Activated CD4-positive, CD25-positive, alpha-beta regulatory T cell treated with anti-CD3 and anti-CD28 coated beads, Interleukin-2, amount 50 U/mL, for 16 hours (primary cell): ENCODE measurements at places on chromosomes 13 and 19.
A peak's percentile ranks its signal among the peaks of the same experiment; 100 is the strongest.

GRCh38 chr19:49896863-49897621, at the start of gene IL4I1:
Gene IL4I1, minus strand, starts transcription at chr19:49896887. Its CDS starts 727 bp downstream, at chr19:49896160.
- DNase-seq = peak; percentile 38

DNA sequence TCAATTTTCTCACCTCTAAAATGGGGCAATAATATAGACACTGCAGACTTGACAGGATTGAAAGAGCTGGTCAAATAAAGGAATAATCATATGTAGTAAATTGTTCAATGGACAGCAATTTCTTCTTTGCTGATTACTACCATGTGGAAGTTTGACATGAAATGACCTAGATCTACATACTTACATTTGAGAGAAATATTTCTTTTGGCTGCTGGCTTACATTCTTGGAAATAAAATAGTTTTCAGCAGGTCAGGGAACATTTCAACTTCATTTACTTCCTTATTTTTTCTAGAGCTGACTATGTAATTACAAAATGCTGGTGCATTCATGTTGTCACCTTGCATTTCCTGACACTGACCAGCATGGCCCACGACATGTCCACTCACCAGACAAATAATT, 294.6 kb upstream of the MIR17HG start:
- DNase-seq = no peak

DNA sequence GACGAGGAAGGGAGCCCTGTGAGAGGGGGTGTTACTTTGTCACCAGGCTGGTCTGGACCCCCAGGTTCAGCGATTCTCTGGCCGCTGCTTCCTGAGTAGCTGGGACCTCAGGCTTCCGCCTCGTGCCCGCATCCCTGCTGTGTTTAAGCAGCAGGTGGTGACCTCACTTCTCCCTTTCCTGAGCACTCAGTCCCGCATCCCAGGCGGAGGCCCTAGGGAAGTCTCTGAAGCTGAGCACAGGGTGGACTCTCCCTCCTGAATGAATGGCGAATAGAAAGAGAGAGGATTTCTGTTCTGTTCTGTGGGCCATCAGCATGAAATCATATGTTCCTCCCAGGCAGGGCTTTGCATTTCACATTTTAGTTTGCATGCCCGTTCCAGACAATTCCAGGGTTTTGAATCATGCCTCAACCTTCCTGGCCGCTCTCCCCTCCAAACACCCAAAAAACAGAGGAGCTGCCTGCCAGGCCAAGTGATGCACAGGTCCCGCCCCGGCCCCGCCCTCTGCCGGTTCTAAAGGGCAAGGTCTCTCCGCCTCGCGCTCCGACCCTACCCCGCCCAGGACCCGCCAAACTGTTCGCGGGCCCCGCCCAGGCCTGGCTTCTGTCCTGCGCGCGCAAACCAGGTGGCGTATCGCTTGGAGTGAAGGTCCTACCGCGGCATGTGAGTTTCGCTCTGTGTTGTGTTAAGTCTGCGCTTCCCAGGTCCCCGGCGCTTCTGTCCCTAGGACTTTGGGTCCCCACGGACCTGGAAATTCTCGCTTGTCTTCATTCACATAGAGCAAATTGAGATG, 35.1 kb upstream of the ZNF808 start:
- DNase-seq = no peak

DNA sequence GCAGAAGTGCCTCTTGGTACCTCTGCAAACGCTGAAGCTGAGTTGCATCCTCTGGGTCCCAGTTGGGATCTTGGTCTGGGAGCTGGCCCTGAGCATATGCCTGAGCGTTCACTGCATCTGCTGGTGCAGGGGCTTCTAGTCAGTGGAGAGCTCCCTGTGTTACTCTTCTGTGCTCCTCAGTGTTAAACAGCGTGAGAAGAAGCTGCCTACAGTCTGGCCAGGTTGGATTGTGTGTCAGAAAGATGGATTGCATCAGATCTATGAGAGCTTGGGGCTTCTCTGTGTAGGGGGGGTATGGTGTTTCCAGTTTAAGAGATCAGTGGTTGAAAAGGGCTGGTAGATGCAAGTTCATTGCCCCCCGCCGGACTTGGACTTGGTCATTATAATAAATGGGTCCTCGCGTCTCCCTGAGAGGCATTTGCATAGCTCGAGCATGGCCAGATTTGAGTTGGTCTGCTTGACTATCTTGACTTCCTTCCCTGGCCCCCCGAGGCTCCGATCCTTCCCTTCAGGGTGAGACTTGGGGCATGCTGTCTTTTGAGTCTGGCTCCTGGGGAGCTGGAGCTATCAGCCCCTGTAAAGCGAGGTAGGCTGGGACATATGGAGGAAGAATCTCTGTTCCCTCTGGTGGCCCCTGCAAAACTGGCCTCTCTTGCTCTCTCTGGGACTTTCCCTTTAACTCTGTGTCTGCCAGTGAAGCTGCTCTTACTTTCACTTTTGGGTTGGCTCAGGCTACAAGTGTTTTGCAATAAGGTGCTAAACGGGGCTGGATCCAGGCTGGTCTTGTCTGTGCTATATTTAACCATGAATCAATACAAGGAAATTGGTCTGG, 52.9 kb downstream of the OR10H4 start:
- DNase-seq = peak; percentile 14

GRCh38 chr13:58488251-58488650, 856.7 kb downstream of the PCDH17 start:
- DNase-seq = no peak

DNA sequence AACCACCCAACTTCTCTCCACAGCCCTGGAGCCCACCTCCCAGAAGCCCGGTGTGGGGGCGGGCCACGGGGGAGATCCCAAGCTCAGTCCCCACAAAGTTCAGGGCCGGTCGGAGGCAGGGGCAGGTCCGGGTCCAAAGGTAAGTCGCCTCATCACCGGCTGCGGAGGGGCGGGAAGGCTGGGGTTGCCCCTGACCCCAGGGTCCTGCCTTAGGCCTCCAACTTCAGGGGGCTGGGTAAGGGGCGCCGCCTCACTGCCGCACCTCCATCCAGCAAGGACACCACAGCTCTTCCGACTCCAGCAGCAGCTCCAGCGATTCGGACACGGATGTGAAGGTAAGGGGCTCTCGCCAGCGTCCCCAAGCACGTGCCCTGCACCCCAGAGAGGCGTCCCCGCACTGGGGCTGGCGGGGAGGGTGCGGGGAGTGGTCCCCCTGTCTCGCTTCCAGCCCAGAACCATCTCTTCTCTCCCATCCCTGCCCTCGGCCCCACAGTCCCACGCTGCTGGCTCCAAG, 358 bp downstream of the C19orf33 start:
- DNase-seq = no peak

GRCh38 chr13:112623051-112623711, 35.2 kb upstream of the TUBGCP3 start:
- no peak for DNase-seq
